Testis (tissue), 5 donors: ENCODE measurements at places on chromosomes 7 and 10. TPM values are rescaled to one million over a fixed set of nuclear protein-coding genes. Genes with fewer than 3 reads are reported as not detected.

The ARPC1A gene
- polyA plus RNA-seq: 117 TPM

The C10orf90 gene
- polyA plus RNA-seq: 17.6 TPM

The PITX3 gene
- 0.69 TPM for polyA plus RNA-seq

The CDHR1 gene
- 0.67 TPM for polyA plus RNA-seq

The PON3 gene
- polyA plus RNA-seq: 53.7 TPM

The SLC16A12 gene
- 2.8 TPM for polyA plus RNA-seq

The JAZF1 gene
- polyA plus RNA-seq: 51.0 TPM

The GNG11 gene
- polyA plus RNA-seq: 11.7 TPM

The GIMAP8 gene
- 6.8 TPM for polyA plus RNA-seq

The TRPV5 gene
- polyA plus RNA-seq: 0.57 TPM

The DOCK4 gene
- polyA plus RNA-seq: 5.4 TPM

The GDF10 gene
- polyA plus RNA-seq: 17.7 TPM

The ADRA2A gene
- 6.5 TPM for polyA plus RNA-seq
